Activated T-helper 1 cell treated with anti-CD3 and anti-CD28 coated beads, Interleukin-2, amount 50 U/mL, for 16 hours (primary cell): ENCODE measurements at places on chromosomes 12 and 14.

GRCh38 chr12:94615260-94616181, 34.8 kb downstream of the TMCC3 start:
- no peak for DNase-seq

DNA sequence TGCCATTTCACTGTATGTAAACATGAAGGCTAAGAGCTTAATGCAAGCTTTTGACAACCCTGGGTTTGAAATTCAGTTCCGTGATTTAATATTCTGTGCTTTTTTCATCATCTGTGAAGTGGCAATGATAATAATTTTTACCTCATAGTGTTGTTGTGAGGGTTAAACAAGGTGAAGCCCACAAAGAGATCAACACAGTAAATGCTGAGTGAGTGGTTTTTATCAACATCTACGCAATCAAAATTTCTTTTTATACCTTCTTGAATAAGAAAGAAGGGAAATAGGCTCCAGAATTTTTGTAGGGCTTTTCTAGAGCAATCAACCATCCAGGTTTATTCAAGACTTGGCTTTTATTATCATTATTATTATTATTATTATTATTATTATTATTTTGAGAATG, 490.8 kb downstream of the SOX5 start:
- DNase-seq = no peak

- no peak for DNase-seq
Measured at GRCh38 chr12:53172352-53172751, 8.2 kb upstream of the ZNF740 start.

- no peak for DNase-seq
Measured at GRCh38 chr12:52009081-52009751, 2.5 kb downstream of the TAMALIN start.

DNA sequence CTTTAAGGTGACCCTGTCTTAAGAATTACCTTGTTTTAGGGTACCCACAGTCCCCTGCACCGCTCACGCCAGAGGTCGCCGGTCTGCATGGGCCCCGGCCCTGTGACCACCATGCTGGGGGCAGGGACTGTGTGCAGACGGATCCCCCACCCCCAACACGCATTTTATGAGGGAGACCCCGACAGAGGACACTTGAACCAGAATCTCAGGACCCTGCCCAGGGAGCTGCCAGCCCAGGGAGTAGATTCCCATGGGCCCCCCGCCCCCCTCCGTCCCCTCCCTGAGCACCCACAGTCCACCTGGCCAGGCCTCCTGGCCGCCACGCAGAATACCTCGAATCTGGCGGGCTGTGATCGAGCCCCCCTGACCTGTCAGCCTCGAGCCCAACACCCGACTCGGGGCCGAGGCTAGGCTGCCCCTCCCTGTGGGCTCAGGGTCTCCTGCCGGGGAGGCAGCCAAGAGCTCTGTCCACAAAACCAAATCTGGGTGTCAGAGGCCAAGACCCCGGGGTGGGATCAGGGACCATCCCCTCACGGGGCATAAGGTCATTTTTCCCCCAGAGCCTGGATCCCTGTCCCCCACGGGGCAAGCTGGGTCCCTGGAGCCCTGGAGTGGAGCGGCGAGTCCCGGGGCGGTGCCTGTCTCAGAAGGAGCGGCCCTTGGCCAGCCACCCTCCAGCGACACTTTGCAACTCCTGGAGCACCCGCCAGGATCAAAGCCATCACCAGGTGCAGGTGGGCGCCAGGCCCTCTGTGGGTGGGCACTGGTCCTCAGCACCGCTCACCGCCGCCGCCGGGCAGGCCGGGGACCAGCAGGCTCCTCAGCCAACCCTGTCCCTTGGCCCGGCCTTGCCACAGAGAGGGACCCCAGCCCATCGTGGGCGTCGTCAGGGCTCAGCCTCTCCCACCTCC, 155.8 kb upstream of the PKP2 start:
- DNase-seq = no peak

DNA sequence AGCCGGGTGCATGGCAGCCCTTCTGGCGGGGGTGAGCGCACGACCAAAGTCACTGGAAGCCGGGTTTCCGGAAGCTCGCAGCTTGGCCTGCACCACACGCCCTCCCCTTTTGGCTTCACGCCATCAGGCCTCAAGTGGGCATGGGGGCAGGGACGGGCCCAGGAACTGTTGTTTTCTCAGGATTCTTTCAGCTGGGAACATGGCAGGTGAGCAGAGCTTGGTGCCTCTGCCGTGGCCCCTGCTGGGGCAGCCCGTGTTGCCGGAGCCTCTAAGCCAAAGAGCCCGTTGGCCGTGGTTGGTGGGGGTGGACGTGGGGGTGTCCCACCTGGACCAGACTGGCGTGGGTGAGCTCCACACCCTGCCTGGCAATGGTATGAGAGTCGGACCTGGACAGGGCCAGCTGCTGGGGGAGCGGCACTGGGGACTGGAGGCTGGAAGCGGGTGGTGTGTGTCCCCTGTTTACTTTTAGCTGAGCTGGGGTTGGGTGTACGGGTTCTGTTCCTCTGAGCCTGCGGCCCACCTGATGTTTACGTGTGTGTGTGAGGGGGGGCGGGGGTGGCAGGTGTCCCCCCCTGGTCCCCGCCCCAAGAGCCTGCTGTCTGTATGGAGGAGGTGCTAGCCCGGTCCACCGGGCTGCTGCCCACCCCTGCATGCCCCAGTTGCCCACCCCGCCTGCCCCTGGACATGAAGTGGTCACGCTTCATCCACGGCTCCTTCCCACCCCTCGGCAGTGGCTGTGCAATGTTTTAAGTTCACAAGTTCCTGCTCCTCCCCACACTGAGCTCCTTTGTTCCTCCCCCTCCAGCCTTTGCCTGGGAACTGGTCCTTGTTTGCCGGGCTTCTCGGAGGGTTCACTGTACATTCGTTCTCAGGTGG, 28.7 kb upstream of the PLD4 start:
- DNase-seq = no peak

GRCh38 chr12:52044292-52044983, 6.8 kb upstream of the NR4A1 start:
- no peak for DNase-seq
